ENCODE measurements at places on chromosomes 4 and X. TPM values are rescaled to one million over a fixed set of nuclear protein-coding genes. Genes with fewer than 3 reads are reported as not detected.

The CHIC1 gene
- 22.3 TPM for total RNA-seq

GRCh38 chrX:12984603-12985319 is 9.9 kb downstream of the TMSB4X start:
- DNase-seq = peak; percentile 78

The GPM6B gene
- 38.9 TPM for total RNA-seq

DNA sequence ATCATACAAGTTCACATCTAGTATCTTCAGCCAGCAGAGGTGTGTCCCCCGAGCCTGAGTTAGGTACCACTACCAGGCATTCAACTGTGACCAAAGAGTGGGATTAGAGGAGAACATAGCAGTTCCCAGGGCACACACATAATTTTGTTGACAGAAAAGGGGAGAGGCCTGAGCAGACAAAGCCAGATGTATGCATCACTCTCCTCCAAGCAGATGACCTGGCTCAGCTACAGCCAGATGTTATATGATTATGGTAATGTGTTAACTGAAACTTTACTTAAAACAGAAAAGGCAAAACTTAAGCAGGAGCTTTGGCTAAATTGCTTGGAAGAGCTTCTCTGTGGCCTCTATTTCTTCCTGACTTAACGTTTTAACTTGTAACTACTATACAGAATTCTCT is 88.9 kb downstream of the CC2D2A start:
- DNase-seq = peak; percentile 26

- peak; percentile 7 for DNase-seq
These were observed 501.6 kb upstream of the SMIM31 start for GRCh38 chr4:164252286-164252685.

The IQCM gene
- total RNA-seq = not detected

The ZNF81 gene
- total RNA-seq = 12.1 TPM

DNA sequence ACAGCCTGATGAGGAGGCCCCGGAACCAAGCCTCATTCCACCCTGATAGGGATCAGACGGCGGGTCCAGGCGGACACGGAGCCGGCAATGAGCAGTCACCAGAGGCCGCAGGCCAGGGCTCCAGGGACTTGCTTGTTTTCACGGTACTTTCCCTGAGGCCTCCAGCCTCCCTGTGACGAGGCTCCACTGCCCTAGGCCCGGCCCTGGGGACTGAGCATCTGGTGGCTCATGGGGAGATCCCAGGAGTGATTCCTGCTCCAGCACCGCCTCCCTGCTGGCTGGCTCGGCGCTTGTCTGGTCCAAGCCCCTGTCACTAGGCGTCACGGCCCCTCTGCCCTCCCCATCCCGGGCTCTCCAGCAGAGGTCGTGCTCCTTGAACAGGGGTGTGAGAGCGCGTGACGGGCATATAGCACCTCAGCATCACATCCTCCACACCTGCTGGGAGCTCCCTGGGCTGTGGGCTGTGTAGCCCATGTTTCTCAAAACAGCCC is 14.1 kb downstream of the HTRA3 start:
- no peak for DNase-seq

DNA sequence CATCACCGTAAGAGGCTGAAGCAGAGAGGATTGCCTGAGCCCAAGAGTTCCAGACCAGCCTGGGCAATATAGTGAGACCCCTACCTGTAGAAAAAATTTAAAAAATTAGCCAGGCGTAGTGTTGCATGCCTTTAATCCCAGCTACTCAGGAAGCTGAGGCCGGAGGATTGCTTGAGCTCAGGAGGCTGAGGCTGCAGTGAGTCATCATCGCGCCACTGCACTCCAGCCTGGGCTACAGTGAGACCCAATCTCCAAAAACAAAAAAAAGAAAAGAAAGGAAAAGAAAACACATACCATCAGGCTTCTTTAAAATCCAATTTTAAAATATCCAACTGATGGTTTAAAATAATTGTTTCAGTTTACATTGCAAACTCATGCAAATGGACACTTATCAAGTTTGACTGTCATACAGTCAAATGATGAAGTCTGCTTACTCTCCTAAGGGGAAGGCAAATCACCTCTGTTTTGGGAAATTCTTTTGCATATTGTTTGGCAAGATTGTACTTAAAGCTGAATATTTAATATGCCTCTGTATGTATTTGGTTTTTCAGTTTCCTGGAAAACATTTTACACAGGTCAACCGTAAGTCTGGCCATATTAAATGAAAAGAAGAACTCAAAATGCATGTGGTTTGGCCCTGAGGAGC is 23.7 kb upstream of the TENM3 start:
- DNase-seq = no peak

DNA sequence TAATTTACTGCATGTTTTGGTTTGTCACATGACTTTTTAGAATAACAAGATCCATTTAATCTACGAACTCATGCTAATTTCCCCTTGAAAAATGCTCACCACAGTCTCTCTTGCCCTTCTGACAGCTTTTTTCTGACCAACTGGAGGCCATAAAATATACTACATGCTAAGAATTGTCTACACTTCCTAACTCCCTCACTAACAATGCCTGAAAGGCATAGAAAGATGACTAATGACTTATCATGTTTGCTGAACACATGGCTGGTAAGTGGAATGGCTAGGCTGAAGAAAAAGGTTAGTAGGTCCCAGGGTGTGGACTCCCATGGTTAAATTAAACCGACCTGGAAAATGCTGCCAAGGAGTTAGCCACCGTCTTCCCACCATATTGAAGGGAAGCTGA is 309.9 kb downstream of the SPOCK3 start:
- no peak for DNase-seq

- no peak for DNase-seq
These were observed 19.4 kb downstream of the FAM9C start for GRCh38 chrX:13024986-13025385.

GRCh38 chr4:29717287-29718057 is 1002.7 kb upstream of the PCDH7 start:
- DNase-seq = no peak

The RBM47 gene
- total RNA-seq = 31.6 TPM

DNA sequence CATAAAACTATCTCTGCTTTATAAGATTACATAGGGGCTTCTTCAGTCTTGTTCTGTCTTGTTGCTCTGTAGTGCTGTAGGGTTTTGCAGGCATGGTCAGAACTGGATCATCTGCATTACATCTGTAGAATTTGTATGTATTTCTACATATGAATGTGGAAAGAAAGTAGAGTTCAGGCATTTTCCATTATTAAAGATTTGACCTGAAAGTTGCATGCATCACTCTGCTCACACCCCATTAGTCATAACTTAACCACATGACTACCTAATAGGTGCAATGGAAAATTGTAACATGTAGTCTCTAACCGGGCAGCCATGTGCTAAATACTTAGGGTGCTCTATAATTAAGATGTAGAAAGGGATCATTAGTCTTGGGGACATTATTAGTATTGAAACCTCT is 45.7 kb upstream of the AGA start:
- DNase-seq = no peak

DNA sequence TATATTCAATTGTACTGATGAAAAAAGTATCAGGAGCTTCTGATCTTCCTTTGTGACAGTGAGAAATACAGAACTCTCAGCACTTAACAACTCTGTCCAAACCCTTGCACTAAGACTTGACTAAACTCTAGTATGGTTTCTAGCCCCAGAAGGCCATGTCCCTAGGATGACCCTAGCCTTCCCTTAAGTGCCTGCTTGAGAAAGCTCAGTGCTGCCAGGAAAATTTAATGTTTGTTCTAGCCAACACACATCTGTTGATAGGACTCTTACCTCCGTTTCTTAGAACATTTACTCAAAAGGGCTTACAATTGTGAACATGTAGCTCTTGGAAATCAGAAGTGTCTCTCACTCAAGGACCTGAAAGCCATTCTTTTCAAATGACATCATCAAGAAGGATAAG is 1055.2 kb upstream of the FTHL17 start:
- DNase-seq = no peak
